Inflammatory macrophage treated with lipopolysaccharide for 4 hours (primary cell): ENCODE measurements at places on chromosomes 7 and 10.

- no peak for DNase-seq
Observed at GRCh38 chr10:91552274-91553095, 80.4 kb downstream of the PPP1R3C start.

DNA sequence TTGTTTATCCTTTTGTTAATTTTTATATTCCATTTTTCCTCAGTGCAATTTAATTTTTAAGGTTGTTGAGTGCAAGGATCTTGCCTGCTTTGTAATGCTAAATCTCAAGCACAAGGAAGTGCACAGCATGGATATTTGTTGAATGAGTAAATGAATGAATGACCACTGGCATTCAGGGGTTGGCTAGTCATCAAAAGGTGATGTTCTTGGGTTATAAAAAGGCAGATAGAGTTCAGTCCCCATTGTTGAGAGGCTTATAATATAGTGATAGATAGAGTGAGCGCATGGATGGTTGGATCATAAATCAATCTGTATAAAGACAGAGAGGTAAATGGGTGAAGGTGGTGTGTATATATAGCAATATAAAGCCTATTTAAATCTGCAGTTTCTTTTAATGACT lies 193.2 kb upstream of the KLF6 start:
- no peak for DNase-seq

GRCh38 chr10:11167233-11167966 lies 149.7 kb downstream of the CELF2 start:
- DNase-seq = peak; percentile 57

- no peak for DNase-seq
Observed at GRCh38 chr7:114784746-114785145, 137.1 kb upstream of the MDFIC start.

DNA sequence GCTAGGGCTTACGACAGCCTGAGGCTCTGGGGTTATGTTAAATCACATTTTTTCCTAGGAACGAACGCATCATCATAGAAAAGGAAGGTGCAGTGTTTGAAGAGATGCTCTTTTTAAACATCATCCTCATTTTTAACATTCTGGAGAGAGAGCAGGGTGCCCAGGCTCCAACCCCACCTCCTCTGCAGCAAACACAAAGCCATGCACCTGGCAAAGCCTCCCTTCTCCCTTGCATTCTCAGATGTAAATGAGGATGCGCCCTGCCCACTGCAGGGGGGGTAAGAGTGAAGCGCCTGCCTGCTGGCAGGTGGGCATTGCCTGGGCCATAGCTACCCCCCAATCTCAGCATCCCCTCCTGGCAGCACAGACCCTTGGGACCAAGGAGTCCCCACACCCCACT lies 92.4 kb downstream of the PTPRN2 start:
- no peak for DNase-seq

DNA sequence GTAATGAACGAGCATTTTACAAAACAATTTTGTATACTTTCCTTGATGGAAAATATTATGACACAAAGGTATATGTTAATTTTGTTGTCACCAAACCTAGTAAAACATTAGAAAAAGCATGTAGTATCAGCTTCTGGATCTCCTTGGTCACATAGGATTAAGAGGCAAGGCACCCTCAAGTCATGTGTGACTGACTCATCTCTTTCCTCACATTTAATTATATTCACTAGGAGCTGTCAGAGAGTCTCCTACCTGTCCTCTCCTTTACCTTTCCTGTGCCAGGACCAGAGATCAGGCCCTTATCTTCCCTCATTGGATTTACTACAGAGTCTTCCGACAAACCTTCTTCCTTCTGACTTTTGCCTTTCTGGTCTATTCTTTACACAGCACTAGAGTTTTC lies 111.3 kb upstream of the RPA3 start:
- DNase-seq = no peak

DNA sequence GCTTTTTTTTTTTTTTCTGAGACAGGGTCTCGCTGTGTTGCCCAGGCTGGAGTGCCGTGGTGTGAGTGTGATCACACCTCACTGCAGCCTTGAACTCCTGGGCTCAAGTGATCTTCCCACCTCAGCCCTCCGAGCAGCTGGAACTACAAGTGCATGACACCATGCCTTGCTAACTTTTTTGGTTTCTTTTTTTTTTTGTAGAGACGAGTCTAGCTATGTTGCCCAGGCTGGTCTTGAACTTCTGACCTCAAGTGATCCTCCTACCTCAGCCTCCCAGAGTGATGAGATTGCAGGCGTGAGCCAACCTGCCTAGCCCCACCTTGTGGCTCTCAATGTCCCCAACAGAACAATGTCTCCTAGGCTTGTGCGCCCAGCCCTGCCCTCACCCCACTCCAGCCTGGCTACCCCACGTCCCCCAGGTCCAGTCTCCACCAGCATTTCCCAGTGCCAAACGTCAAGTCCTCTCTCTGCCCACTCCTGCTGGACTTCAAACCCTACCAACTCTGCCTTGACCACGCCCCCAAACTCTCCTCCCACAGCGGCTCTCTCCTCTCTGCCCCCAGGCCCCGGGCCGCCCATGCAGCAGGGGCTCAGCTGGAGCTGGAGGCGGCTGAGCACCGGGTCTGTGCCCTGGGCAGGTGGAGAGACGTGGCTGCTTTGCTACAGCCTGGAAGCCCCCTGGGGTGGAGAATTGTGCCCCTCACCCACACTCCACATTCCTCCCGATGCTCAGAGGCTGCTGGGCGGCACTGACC lies 18.9 kb downstream of the BHLHA15 start:
- DNase-seq = no peak

- no peak for DNase-seq
Observed at GRCh38 chr7:133051066-133051465, 30.8 kb downstream of the CHCHD3 start.

DNA sequence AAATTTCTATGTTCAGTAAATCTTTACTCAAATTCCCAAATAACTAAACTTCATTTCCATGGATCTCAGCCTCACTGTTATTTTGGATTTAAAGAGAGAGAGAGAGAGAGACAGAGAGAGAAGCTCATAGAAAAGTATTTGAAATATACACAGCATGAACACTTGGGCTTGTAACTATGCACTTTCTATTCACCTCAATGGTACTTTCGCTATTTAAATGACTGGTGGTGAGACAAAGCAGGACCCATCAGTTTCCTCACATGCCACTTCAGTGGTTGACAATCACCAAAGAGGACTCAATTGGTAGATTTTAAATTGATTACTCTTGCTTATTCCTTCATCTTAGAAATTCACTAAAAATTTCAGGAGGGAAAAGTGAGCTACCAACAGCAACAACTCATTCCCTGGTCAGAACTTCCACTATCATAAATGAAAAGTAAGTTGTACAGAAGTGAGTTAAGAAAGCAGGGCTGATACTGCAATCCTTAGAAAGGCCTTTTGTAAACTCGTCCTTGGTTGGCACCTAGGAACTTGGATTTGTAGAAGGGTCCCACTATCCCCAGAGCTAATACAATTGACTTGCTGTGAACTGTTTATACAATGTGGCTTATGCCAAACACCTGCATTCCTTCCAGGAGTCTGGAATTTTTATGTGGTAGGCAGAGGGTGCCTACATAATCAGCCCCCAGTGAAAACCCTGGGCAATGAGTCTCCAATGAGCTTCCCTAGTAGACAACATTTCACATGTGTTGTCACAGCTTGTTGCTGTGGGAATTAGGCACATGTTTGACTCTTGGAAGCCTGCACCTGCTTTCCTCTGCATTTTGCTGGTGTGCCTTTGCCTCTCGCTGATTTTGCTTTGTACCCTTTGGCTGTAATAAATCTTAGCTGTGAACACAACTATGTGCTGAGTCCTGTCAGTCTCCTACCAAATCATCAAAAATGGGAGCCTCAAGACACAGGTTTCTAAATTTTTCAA lies 10.8 kb downstream of the ERLIN1 start:
- DNase-seq = no peak

- no peak for DNase-seq
Observed at GRCh38 chr7:147659036-147659995, 931.2 kb upstream of the C7orf33 start.

GRCh38 chr10:72637398-72637857 lies 11.5 kb upstream of the MICU1 start:
- DNase-seq = peak; percentile 95

GRCh38 chr7:105776068-105776790 lies 100.2 kb downstream of the ATXN7L1 start:
- DNase-seq = no peak

- peak; percentile 55 for DNase-seq
Observed at GRCh38 chr7:140200061-140200989, 23.5 kb upstream of the KDM7A start.

DNA sequence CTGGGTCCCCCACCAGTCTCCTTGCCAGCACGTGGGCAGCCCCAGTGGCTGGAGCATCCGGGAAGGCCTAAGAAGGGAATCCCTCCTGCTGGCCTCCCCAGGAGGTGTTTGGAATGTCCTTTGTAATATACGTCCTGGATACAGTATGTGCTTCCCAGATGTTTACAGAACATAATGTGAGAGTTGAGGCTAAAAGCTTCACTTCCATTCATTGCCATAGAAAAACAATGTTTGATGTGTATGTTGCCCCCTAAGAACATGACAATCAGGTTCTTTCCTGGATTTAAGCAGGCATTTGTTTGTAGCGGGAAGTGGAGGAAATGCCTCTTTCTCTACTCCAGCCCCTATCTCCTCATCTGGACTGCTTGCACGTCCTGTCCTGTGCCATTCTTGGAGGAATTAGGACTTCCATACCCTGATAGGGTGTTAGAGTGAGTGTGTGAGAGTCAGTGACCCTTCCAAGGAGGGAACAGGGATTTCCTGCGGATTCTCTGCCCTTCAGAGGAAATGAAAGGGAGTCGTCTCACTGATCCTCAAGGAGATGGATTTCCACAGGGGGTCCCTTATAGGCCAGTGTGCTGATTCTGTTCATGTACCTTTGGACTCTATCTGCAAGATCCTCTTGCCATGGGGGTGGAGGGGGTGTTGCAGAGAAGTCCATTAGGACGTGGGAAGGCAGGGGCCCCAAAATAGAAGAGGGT lies 1.2 kb downstream of the IGFBP1 start:
- DNase-seq = no peak

DNA sequence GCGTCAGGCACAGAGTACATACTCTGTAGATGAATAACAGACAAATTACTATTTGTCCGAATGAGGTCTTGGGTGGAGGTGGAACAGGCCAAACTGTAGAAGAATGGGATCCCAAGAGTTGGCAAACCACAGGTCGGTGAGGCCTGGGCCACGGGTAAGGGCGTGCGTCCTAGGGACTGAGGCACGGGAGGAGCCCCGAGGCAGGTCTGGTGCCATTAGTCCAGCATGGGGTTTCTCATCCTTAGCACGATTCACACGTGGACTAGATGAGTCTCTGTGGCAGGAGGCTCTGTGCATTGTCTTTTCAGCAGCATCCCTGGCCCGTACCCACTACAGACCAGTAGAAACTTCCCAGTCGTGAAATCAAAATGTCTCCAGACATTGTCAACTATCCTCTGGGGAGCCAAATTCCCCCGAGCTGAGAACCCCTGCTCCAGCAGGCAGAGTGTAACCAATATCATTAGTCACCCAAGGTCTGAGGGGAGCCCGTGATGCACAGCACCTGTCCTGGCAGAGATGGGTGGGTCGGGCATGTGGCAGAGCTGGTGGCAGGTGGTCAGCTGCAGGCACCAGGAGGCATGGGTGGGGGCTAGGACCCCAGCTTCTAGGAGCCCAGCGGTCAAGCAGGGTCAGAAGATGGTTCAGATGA lies 61.3 kb downstream of the COL13A1 start:
- no peak for DNase-seq

GRCh38 chr7:80629023-80629422 lies 9.4 kb upstream of the CD36 start:
- no peak for DNase-seq

DNA sequence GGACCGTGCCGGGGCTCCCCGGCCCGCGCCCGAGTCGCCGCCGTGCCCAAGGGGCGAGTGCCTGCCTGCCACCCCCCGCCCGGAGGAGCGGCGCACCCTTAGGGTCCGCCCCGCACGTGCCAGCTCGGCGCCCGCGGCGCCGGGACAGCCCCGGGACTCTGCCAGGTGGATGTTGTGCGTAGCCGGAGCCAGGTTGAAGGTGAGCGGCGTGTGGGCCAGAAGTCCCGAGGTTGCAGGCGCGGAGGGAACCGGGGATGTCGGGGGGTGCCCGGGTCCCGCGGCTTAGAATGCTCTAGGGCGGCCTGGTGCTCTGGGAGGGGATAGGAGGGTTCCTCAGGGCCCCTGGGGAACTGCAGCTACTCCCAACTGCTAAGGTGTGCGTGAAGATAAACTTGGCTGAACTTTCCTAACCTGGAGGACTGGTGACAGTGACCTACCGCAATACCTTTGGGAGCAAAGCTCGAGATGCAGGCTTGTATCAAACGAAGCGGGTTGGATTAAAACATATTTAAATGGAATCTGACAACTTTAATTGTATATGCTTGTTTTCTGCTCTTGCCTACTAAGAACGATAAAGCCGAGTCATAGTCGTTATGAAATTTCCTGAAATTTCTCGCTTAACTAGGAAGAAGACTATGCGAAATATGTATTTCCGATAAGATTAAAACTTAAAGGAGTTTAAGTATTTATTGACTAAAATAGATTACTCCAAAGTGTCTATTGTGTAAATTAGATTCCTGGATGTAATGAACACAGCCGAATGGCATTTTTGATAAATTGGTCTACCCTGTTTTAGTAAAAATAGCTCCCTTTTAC lies at the start of gene CUX1:
TSS of gene CUX1 (plus strand) at position 156 of the 816 bp plus-strand sequence. CDS start at position 170, 14 bp downstream.
- peak; percentile 70 for DNase-seq

DNA sequence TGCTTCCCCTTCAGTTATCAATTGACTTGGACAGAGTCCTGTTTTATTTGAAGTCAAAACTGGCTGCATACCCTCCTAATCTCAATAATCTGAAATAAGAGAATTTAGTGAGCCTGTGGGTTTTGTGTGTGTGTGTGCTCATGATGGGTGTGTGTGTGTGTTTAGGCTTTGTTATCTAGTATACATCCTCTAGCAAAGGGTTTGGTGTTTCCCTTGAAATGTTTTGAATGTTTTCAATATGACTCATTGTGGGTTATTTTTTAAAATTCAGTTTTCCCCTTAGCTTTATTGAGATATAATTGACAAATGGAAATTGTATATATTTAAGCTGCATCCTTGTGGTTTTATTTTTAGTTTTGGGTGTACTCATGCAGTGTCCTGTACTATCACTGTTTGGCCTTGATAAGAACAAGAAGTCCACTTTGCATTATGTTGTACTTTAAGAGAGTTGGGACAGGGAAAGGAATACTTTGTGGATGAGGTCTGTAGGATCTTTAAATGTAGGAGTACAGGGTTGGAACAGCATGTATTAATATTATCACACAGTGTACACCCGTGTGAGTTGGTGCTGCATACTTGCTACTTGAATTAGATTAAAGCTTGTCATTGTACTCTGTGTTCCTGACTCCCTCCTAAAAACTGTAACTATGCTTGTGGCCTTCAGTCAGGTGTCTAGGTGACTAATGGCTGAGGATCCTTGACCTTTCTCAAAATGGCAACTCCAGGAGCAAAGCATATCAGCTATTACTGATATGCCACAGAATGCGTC lies 58.3 kb downstream of the VCL start:
- peak; percentile 44 for DNase-seq

- peak; percentile 49 for DNase-seq
Observed at GRCh38 chr7:143345428-143345900, 17.0 kb downstream of the FAM131B start.
